Stimulated activated CD4-positive, alpha-beta T cell treated with anti-CD3 and anti-CD28 coated beads, TNF-alpha, amount 100 ng/mL, for 1 hour (primary cell): ENCODE measurements at places on chromosomes 5 and 9.

GRCh38 chr5:159451197-159452052 lies 121.1 kb upstream of the IL12B start:
- DNase-seq, result no peak

DNA sequence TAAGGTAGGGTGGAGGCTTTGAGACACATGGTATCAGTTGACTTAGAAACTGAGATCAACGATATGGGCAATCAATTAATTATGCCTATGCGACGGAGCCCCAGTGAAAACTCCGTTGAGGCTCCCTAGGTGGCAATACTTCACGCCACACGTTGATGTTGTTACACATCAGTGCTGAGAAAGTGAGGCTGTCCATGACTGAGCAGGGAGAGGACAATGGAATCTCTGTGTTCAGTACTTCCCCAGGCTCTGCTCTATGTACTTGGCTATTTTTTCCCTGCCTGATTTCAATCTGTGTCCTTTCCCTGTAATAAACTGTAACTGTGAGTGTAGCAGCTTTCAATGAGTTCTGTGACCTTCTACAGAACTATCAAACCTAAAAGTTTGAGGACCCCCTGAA lies 211.7 kb downstream of the SNCAIP start:
- DNase-seq, result no peak

DNA sequence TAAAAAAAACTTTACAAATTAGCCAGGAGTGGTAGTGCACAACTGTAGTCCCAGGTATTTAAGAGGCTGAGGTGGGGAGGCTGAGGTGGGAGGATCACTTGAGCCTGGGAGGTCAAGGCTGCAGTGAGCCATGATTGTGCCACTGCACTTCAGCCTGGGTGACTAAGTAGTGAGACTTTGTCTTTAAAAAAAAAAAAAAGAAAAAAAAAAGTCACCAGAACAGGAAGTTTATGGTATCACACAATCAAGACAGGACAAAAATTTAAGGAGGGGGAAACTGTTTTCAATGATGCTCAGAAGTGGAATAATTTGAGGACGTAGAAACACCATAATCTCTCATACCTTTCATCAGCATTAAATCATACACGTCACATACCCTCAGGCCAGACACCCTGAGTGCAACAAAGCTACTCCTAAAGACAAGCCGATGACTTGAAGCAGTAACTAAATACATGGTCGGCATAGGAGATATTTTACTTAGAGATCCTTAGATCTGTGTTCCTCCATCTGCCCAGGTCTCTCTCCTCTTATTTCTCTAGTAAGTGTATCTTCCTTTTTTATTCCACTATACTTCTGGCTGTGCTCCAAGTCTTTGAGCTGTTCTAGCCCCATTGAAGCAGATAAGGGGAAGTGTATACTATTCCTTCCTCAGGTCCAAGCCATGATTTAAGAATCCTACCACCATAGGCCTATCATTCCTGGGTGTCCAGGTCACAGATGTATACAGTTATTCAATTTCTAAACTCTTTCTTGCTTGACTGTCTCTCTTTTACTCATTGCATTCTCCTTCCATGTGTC lies 91.3 kb upstream of the APC start:
- DNase-seq, result no peak

- DNase-seq, result no peak
Observed at GRCh38 chr5:98786191-98786853, 12.9 kb downstream of the RGMB start.

DNA sequence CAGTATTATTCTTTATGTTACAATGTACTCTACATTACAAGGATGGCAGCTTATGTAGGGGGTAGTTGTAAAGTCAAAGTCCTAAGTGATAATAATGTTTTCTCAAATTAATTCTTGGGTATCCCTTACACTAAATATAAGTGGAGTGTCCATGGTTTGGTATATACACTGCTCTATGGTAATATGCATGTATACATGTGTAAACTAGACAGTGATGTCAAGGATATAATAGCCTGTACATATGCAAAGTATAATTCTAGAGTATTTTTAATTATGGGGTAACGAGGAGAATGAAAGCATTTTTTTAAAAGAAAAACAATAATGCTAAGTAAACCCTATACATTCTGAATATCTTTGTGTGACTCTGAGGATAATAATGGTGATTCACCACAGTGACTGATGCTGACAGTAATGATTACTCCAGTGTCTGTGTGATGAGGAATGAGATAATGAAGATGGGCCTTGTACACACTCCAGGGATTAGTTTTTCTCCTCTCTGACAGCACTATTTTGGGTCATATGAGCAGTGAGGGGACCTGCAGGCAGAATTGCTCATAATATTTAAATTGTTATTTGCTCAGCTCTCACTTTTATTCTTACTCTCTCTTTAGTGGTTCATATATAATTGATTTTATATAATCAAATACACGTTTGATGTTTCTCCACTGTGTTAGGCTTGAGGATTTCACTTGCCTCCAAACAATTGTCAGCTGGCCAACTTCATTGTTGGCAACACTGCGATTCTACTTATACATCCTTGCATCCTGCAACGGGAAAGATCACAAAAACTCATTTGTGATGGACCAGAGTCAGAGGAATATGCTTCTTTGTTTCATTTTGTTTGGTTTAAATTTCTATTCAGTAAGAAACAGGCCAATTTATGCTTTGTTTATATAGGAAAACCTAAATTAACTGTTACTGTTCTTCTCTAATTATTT lies 88.2 kb downstream of the NREP start:
- no peak for DNase-seq

GRCh38 chr9:13160051-13160450 lies 119.4 kb downstream of the MPDZ start:
- no peak for DNase-seq

GRCh38 chr9:78032730-78033457 lies 1.3 kb upstream of the GNAQ start:
- no peak for DNase-seq

- no peak for DNase-seq
Observed at GRCh38 chr9:108058135-108058814, 568.7 kb upstream of the KLF4 start.

- no peak for DNase-seq
Observed at GRCh38 chr5:166625210-166625865, 1666.1 kb upstream of the WWC1 start.

DNA sequence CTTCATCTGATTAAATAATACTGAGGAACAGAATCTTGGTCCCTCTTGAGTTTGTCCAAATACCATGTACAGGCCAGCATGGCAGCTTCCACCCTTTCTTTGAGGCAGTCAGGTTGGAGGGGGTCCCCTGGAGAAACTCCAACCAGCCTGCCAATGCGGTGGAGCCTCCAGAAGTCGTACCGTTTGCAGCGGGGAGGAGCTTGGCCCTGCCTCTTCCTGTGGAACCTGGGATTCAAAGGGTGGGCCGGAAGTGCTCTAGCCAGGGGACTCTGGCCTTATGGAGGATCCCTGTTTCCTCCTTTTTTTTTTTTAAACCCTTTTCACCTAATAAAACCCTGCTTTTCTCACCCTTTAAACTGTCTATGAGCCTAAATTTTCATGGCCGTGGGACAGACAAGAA lies 216.3 kb upstream of the ZNF608 start:
- DNase-seq, result no peak
